Suprapubic skin (tissue), 4 donors: ENCODE measurements at places on chromosomes 6 and 20. TPM values are rescaled to one million over a fixed set of nuclear protein-coding genes. Genes with fewer than 3 reads are reported as not detected.

The PRPF6 gene
- 93.0 TPM for total RNA-seq

The CLPSL1 gene
- total RNA-seq: not detected

The EDN3 gene
- 1.5 TPM for total RNA-seq

The BFSP1 gene
- 1.2 TPM for total RNA-seq

The SEMG1 gene
- total RNA-seq: not detected

The SSTR4 gene
- total RNA-seq: not detected

The ESR1 gene
- 2.6 TPM for total RNA-seq

The HUS1B gene
- 2.6 TPM for total RNA-seq

DNA sequence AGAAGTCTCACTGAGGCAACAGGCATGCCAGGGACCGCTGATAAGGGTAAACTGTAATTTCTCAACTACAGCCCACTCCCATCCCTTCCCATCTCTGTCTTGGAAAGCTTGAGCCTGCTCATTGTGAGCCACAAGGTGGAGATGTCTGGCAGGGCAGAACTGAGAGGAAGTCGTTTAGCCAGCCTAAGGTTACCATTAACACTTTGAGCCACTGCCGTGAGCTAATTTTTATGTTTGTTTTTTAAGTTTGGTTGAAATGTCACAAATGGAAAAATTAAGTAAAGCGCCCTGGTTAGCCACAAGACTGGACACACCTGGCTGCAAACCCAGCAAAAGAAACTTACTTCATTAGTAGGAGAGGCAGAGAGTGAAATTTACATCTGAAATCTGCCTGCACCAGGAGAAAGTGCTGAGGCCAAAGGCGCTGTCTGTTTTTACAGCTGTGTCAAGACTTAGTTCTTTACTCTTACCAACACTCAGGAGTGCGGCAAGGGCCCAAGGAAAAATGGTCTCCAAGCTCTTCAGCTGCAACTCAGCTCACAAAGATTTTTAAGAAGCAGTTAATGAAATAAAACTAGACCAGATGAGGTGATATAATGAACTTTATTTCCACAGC lies 50.0 kb upstream of the FAM83C start:
- H3K4me1 ChIP-seq: no peaks in the 10 kb centered on the region
- no peak overlapping the region for H3K27ac ChIP-seq
- H3K4me3 ChIP-seq: no peak overlapping the region
- H3K36me3 ChIP-seq: peaks cover 38% of the 10 kb centered on the region
- no peak for DNase-seq

- peaks cover 88% of the 10 kb centered on the region for H3K27me3 ChIP-seq
- H3K4me1 ChIP-seq: peaks cover 27% of the 10 kb centered on the region
- no peak overlapping the region for H3K4me3 ChIP-seq
- H3K36me3 ChIP-seq: no peaks in the 10 kb centered on the region
Observed at GRCh38 chr20:46304852-46305251, 3.4 kb downstream of the CDH22 start.

GRCh38 chr6:105964979-105965760 lies 121.0 kb upstream of the PRDM1 start:
- H3K36me3 ChIP-seq: no peaks in the 10 kb centered on the region
- no peaks in the 10 kb centered on the region for H3K27me3 ChIP-seq
- no peaks in the 10 kb centered on the region for H3K4me1 ChIP-seq
- H3K27ac ChIP-seq: no peak overlapping the region
- DNase-seq: no peak

GRCh38 chr6:75643173-75643572 lies 41.5 kb downstream of the SENP6 start:
- H3K36me3 ChIP-seq: peaks cover 24% of the 10 kb centered on the region
- DNase-seq: no peak
- H3K27ac ChIP-seq: no peak overlapping the region
- H3K4me1 ChIP-seq: no peaks in the 10 kb centered on the region
- H3K4me3 ChIP-seq: no peak overlapping the region

- no peaks in the 10 kb centered on the region for H3K4me1 ChIP-seq
- H3K36me3 ChIP-seq: peaks cover 12% of the 10 kb centered on the region
Observed at GRCh38 chr20:16265334-16265733, 307.9 kb downstream of the KIF16B start.

DNA sequence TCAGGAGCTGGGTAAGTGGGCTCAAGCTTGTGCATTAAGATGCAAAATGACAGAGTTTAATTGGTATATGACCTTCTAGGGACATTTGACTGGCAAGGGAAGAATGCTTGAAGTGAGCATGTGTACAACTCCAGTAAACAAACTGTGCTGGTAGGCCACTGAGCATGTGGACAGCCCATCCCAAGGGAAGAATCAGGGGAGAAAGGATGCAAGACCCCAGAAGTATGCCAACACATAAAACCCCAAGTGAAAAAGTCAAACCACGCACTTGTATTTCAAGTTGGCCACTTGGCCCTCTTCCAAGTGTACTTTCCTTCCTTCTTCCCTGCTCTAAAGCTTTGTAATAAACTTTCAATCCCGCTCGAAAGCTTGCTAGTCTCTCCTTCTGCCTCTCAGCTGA lies 10.4 kb upstream of the THBD start:
- H3K27ac ChIP-seq: no peak overlapping the region
- H3K4me3 ChIP-seq: no peak overlapping the region
- peaks cover 17% of the 10 kb centered on the region for H3K4me1 ChIP-seq

GRCh38 chr20:63501818-63502670 lies 3.2 kb upstream of the EEF1A2 start:
- H3K27ac ChIP-seq: no peak overlapping the region
- DNase-seq: no peak
- no peak overlapping the region for H3K4me3 ChIP-seq
- H3K36me3 ChIP-seq: no peaks in the 10 kb centered on the region
- peaks cover 89% of the 10 kb centered on the region for H3K27me3 ChIP-seq

DNA sequence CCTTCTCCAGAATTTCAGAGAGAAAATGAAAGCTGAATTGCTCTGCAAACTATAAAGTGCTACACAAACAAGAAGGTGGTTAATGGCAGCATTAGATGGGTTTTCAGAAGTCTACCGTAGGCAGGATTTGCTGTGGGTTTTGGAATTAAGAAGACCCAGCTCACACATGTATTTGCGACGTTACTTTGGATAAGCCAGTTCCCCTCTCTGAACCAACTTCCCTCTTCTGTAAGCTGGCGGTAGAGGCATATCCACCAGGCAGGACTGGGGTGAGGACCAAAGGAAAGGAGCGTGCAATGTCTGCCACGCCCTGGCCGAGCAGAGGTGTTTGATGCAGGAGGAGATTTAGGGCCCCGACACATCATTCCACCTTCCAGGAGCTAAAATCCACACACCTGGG lies 6.9 kb downstream of the RSPO4 start:
- DNase-seq: no peak
- no peaks in the 10 kb centered on the region for H3K4me1 ChIP-seq
- peaks cover 33% of the 10 kb centered on the region for H3K27me3 ChIP-seq
- H3K36me3 ChIP-seq: no peaks in the 10 kb centered on the region

- peaks cover 21% of the 10 kb centered on the region for H3K4me1 ChIP-seq
- DNase-seq: no peak
- no peak overlapping the region for H3K4me3 ChIP-seq
- H3K36me3 ChIP-seq: no peaks in the 10 kb centered on the region
Observed at GRCh38 chr20:45283551-45284057, 23.0 kb upstream of the RBPJL start.

DNA sequence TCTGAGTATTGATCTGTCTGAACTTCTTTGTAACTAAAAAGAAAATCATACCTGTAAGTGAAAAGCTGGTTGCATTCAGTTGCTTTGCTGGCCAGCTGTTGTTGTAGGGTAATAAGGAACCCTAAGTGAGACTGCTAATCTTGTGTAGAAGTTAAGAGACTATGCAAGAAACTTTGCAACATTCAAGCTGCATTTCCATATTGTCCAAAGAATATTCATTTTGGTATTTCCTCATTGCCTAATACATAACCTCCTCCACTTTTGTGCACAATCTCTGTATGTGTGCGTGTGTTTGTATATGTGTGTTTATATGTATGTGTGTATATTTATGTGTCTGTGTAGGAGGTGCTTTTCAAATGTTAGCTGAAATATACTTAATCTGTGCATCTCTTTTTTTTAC lies 414.9 kb downstream of the CDKAL1 start:
- no peak for DNase-seq
- H3K4me1 ChIP-seq: no peaks in the 10 kb centered on the region
- H3K36me3 ChIP-seq: no peaks in the 10 kb centered on the region
- no peak overlapping the region for H3K4me3 ChIP-seq
- H3K27me3 ChIP-seq: no peaks in the 10 kb centered on the region

GRCh38 chr20:51608061-51608460 lies 65.5 kb upstream of the NFATC2 start:
- H3K36me3 ChIP-seq: peaks cover 41% of the 10 kb centered on the region
- H3K27ac ChIP-seq: no peak overlapping the region
- no peaks in the 10 kb centered on the region for H3K27me3 ChIP-seq
- H3K4me1 ChIP-seq: no peaks in the 10 kb centered on the region
- no peak for DNase-seq
- H3K4me3 ChIP-seq: no peak overlapping the region

- H3K4me1 ChIP-seq: no peaks in the 10 kb centered on the region
- H3K36me3 ChIP-seq: no peaks in the 10 kb centered on the region
- no peak overlapping the region for H3K4me3 ChIP-seq
- no peaks in the 10 kb centered on the region for H3K27me3 ChIP-seq
Observed at GRCh38 chr6:133288662-133289061, 47.5 kb downstream of the EYA4 start.

DNA sequence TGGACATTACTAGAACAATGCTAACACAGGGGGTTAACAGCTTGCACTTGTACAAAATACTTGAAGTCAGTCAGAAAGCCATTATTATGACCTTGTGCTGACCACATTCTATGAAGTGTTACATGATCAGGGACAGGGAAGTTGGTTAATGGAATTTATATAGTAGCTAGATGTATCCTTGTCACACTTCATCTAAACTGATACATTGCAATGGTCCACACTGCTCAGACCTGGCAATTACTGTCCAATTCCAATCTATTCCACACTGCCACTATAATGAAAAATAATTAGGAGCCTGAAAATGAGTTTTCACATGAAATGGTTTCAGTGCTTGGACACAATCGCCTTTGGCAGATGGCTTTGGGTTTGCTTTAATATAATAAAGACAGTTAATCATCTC lies 850.8 kb downstream of the EPHA7 start:
- no peaks in the 10 kb centered on the region for H3K36me3 ChIP-seq
- H3K4me3 ChIP-seq: no peak overlapping the region
- no peak overlapping the region for H3K27ac ChIP-seq
- H3K4me1 ChIP-seq: no peaks in the 10 kb centered on the region

DNA sequence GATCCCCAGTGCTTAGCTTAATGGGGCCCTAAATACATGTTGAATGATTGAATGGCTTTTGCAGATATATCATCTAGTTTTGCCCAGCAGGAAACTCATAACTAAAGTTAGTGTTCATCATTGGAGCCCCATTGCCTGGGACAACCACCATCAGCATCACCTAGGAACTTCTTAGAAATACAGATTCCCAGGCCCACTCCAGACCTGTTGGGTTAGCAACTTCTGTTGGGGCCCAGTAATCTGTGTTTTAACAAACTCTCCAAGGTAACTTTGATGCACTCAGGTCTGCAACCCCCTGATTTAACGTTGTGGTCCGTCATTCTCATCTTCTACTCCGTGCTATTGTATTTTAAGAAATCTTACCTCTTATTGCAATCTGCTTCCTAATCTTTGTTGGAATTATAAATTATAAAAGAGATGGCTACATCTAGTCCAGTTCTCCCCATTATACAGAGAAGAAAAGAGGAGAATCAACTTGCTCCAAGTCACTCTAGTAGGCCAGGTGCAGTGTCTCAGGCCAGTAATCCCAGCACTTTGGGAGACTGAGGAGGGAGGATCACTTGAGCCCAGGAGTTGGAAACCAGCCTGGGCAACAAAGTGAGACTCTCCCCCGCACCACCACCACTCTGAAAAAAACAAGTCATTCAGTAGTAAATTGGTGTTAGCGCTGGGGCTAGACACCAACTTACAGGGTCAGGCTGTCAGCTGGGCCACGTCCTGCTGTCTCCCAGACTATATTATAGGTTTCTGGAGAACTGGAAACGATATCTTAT lies 13.7 kb downstream of the FOXP4 start:
- no peak for DNase-seq
- no peaks in the 10 kb centered on the region for H3K27me3 ChIP-seq
- peak overlapping the region; percentile 49 for H3K4me3 ChIP-seq
